Left lung (tissue), 14 donors: ENCODE measurements at places on chromosomes 12 and 14. TPM values are rescaled to one million over a fixed set of nuclear protein-coding genes. Genes with fewer than 3 reads are reported as not detected.

The TULP3 gene
- total RNA-seq, result 15.3 TPM

The BCL7A gene
- total RNA-seq, result 11.1 TPM

DNA sequence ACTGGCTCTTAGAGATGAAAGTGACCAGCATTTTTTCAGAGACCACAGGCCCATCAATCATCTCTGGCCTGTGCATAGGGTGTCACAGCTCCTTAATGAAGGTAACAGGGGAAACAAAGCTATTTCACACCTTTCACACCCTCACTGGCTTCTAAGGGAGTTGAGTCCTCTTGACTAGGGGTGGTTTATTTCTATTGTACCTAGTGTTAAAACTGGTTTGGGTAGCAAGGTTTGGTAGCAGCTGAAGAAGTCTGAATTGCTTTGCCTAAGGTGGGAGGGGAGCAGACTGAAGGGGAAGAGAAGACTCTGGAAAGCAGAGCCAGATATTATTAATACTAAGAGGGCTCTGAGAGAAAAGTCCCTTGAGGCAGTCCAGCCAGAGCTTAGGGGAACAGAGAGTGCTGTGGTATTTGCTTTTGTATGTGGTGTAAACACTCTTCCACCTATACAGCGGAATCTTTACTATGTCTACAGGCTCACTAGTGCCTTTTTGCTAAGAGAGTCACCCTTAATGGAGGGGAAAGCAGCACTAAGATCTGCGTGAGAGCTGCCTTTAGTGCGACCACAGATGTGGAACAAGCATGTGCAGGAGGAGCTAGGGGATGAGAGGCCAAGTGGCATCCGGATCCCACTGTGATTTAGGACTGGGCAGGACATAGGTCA is 95.8 kb downstream of the STXBP6 start:
- H3K4me1 ChIP-seq, result peaks cover 3% of the 10 kb centered on the region
- H3K36me3 ChIP-seq, result no peaks in the 10 kb centered on the region
- H3K4me3 ChIP-seq, result no peak overlapping the region
- H3K27ac ChIP-seq, result no peak overlapping the region

DNA sequence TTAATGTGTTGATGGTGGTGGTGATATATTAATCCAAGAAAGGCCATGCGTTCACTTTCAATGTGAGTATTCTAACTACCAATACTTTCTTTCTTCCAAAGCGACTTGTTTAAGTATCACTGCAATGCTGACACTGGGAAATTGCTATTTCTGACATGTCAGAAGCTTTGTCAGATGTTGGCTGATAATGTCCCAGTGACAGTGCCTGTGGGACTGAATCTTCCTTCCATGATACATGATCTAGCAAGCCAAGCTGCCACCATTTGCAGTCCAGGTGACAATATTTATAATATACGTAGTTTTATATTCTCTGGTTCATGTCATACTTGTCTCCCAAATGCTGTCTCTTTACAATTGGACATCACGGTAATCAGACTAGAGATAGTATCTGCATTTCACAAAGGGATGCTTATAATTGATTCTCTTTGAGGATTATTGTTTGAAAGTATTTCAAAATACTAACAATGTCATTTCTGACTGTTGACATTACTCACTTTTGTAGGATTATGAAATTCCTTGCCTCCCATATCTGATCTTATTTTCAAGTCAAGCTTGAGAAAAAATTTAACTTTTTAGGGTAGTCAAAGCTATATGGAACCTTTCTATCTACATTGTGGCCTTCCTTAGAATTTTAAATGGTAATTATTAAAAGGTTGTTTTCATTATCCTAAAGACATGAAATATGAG is 57.3 kb downstream of the KNTC1 start:
- peaks cover 73% of the 10 kb centered on the region for H3K36me3 ChIP-seq
- DNase-seq, result no peak
- H3K4me1 ChIP-seq, result no peaks in the 10 kb centered on the region

- H3K27ac ChIP-seq, result peak overlapping the region; percentile 81
- no peaks in the 10 kb centered on the region for H3K4me1 ChIP-seq
- H3K4me3 ChIP-seq, result no peak overlapping the region
- peaks cover 5% of the 10 kb centered on the region for H3K36me3 ChIP-seq
- no peak for DNase-seq
- H3K27me3 ChIP-seq, result no peaks in the 10 kb centered on the region
Measured at GRCh38 chr12:53575502-53576249, 50.5 kb downstream of the ATF7 start.

The ETFBKMT gene
- 4.8 TPM for total RNA-seq

DNA sequence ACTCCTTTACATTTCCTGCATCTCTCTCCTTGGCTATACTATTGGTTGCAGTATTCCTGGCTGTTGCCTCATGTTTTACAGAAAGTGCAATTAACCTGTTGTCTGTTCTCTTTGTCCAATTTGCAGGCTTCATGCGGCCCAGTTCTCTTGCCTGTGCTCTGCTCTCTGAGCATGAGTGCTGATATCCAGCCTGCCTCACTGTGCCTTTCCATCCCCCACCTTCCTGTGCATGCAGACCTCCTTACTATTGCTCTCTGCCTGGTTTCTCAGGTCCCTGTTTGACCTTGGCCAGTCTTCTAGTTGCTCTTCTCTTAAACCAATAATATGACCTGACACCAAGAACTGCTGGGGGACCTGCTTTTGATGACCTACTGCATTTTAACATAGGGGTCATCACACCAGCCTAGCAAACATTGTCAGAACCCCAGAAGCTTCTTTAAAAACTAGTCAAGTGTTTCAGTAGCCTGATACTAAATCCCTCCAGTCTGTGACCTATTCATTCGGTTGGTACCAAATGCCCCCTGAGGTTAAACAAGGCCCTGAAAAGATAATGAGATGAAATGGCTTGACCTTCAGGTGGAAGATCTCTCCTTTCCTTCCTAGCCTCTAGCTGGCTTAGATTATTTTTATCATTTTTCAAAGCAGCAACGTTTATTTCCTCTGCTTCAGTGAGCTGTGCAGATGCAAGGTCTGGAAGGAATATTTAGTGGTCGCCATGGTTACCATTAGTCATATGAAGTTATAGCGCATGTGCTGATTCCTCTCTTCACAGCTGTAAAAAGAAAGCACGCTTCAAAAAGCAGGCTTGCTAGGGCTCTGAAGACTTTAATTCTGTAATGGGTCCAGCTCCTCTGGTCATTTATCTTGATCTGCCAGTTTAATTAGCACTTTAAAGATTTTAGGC is 216.5 kb downstream of the PHLDA1 start:
- H3K27me3 ChIP-seq, result no peaks in the 10 kb centered on the region
- no peak for DNase-seq
- H3K36me3 ChIP-seq, result no peaks in the 10 kb centered on the region
- H3K4me3 ChIP-seq, result no peak overlapping the region

DNA sequence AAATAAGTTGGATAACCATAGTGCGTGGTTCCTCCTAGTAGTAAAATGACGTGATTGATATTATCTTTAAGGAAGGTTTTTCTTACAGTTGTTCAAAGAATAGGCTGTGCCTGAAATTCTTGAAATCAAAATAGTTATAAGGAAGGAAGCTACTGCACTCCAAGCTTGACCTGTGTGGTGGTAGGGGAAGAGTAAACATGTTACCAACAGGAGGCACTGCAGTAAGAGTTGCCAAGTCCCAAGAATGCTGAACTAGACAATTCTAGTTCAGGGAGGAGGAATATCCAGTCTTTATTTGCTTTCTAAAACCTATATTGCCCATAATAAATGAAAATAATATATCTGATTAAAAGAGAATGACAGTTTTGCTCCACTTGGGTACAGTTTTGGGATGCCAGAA is 764.5 kb downstream of the TMTC2 start:
- no peak overlapping the region for H3K27ac ChIP-seq
- H3K27me3 ChIP-seq, result no peaks in the 10 kb centered on the region
- H3K4me1 ChIP-seq, result no peaks in the 10 kb centered on the region
- H3K4me3 ChIP-seq, result no peak overlapping the region

DNA sequence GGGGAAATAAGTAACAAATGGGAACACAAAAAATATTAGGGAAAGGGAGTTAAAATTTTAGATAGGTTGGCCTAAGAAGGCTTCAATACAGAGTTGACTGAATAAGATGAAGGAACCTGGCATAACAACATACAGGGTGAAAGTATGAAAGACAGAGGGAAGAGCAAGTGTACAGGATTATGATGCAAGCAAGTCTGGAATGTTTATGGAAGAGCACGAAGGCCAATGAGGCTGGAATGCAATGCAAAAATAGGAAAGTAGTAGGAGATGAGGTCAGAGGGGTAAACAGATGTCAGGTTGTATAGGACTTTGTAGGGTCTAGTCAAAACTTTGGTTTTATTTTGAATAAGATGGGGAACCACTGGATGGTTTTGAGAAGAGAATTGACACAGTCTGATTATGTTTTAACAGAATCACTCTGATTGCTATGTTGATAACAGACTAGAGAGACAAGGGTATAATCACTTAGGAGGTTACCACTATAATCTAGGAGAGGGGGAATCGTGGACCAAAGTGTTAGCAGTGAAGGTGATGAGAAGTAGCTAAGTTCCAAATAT is 96.8 kb downstream of the OSBPL8 start:
- H3K36me3 ChIP-seq, result no peaks in the 10 kb centered on the region

DNA sequence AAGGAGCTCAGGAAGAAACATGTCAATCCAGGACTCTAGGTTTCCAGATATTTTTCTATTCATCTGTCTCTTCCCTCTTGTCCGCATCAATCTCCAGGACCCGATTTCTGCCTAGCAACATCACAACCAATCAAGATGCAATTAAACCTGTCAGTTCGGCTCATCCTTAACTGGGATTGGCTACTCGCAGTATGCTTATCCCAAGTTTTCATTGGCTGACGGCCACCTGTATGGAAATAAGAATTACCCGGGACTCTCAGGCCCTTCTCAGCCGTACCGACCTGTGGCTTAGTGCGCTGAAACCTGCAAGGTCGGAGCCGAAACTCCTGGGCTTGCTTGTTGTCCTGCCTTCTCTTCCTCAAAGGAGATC is 20.4 kb upstream of the ATP5MC2 start:
- no peaks in the 10 kb centered on the region for H3K36me3 ChIP-seq
- no peak overlapping the region for H3K4me3 ChIP-seq
- H3K27me3 ChIP-seq, result peaks cover 53% of the 10 kb centered on the region
- DNase-seq, result peak; percentile 61
- H3K27ac ChIP-seq, result no peak overlapping the region

The PZP gene
- total RNA-seq, result 0.38 TPM

- no peak for DNase-seq
- no peaks in the 10 kb centered on the region for H3K27me3 ChIP-seq
- H3K36me3 ChIP-seq, result no peaks in the 10 kb centered on the region
- H3K27ac ChIP-seq, result no peak within 1 kb of the TSS
Measured at GRCh38 chr12:52618216-52618615, at the start of gene KRT73. Gene KRT73 (minus strand): TSS chr12:52618559. CDS start chr12:52618524, 35 bp downstream.

DNA sequence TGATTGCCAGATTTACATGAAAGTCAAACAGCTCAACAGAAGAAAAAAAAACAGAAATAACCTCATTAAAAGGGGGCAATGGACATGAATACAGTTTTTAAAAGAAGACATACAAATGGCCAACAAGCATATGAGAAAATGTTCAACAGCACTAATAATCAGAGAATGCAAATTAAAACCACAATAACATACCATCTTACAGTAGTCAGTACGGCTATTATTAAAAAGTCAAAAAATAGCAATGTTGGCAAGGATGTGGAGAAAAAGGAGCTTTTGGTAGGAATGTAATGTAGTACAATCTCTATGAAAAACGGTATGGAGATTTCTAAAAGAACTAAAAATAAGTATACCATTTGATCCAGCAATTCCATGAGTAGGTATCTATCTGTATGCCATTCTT is 272.1 kb downstream of the CEP128 start:
- no peak overlapping the region for H3K27ac ChIP-seq
- H3K4me3 ChIP-seq, result no peak overlapping the region
- no peaks in the 10 kb centered on the region for H3K36me3 ChIP-seq
- no peaks in the 10 kb centered on the region for H3K4me1 ChIP-seq
- H3K27me3 ChIP-seq, result no peaks in the 10 kb centered on the region

DNA sequence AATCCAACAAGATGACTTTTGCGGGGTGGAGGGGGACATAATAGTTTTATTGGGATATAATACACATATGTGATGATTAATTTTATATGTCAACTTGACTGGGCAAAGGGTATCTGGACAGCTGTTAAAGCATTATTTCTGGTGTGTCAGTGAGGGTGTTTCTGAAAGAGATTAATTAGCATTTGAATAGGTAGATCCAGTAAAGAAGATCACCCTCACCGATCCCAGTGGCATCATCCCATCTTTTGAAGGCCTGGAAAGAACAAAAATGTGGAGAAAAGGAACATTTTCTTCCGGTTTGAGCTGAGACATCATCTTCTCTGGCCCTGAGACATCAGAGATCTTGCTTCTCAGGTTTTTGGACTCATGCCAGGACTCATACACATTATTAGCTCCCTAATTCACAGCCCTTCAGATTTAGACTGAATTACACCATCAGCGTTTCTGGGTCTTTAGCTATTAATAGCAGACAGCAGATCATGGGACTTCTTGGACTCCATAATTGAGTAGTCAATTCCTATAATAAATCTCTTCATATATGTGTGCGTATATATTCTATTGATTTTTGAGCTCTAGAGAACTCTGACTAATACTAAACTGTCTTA is 283.6 kb downstream of the PCNX1 start:
- no peak for DNase-seq
- peaks cover 7% of the 10 kb centered on the region for H3K27me3 ChIP-seq
- no peaks in the 10 kb centered on the region for H3K36me3 ChIP-seq
- no peaks in the 10 kb centered on the region for H3K4me1 ChIP-seq
- no peak overlapping the region for H3K4me3 ChIP-seq

The CDCA3 gene
- total RNA-seq, result 7.7 TPM

- H3K27me3 ChIP-seq, result no peaks in the 10 kb centered on the region
- H3K4me1 ChIP-seq, result no peaks in the 10 kb centered on the region
- no peak overlapping the region for H3K4me3 ChIP-seq
- H3K27ac ChIP-seq, result no peak overlapping the region
Measured at GRCh38 chr12:71548893-71549292, 109.3 kb downstream of the LGR5 start.

- peak; percentile 18 for DNase-seq
- no peaks in the 10 kb centered on the region for H3K27me3 ChIP-seq
- H3K4me3 ChIP-seq, result peak overlapping the region; percentile 83
Measured at GRCh38 chr14:65101631-65102440, 481 bp downstream of the MAX start.

- peaks cover 6% of the 10 kb centered on the region for H3K27me3 ChIP-seq
- no peak overlapping the region for H3K27ac ChIP-seq
- peaks cover 12% of the 10 kb centered on the region for H3K4me1 ChIP-seq
- no peak overlapping the region for H3K4me3 ChIP-seq
Measured at GRCh38 chr12:52812749-52813148, 1.2 kb downstream of the KRT4 start.

DNA sequence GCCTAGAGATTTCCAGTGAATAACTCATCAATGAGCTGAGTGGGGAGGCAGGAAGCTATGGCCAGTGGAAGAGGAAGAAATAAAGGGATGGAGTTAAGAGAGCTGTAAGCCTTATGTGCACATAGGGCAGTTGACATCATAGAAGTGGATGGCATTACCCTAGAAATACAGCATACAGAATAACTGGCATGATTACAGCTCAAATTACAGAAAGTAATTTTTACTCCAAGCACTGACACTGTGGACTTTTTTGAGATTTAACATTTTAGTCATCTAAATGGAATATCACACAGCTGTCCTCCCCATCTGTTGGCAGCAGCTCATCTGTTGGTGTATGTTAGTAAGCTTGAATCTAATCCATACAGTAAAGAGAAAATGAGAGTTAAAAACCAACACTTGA is 5.4 kb upstream of the IPO8 start:
- H3K27me3 ChIP-seq, result no peaks in the 10 kb centered on the region
- no peak for DNase-seq
- peaks cover 4% of the 10 kb centered on the region for H3K4me1 ChIP-seq
- no peak overlapping the region for H3K4me3 ChIP-seq
- no peaks in the 10 kb centered on the region for H3K36me3 ChIP-seq
